ENCODE measurements at places on chromosomes 7 and 10.

DNA sequence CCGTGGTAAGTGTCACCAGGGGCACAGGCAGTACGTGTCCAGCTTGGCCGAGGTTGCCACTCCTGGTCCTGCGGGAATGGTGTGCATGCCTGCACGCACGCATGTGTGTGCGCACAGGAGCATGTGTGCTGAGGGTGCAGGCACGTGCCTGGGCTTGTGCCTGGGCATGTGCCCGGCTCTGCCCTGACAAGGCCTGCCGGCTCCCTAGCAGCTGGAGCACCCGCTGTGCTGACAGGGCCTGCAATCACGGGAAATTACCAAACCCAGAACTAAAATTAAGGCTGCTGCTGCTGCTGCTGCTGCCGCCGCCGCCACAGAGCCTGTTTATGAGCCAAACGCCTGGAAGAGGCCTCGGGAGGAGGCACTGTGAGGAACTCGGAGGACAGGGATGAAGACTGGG is 28.7 kb downstream of the GHRHR start:
- DNase-seq: no peak

- DNase-seq: no peak
Measured at GRCh38 chr7:80781561-80781979, 137.3 kb downstream of the SEMA3C start.

GRCh38 chr10:132480356-132480755 is 57.2 kb upstream of the INPP5A start:
- DNase-seq: no peak

DNA sequence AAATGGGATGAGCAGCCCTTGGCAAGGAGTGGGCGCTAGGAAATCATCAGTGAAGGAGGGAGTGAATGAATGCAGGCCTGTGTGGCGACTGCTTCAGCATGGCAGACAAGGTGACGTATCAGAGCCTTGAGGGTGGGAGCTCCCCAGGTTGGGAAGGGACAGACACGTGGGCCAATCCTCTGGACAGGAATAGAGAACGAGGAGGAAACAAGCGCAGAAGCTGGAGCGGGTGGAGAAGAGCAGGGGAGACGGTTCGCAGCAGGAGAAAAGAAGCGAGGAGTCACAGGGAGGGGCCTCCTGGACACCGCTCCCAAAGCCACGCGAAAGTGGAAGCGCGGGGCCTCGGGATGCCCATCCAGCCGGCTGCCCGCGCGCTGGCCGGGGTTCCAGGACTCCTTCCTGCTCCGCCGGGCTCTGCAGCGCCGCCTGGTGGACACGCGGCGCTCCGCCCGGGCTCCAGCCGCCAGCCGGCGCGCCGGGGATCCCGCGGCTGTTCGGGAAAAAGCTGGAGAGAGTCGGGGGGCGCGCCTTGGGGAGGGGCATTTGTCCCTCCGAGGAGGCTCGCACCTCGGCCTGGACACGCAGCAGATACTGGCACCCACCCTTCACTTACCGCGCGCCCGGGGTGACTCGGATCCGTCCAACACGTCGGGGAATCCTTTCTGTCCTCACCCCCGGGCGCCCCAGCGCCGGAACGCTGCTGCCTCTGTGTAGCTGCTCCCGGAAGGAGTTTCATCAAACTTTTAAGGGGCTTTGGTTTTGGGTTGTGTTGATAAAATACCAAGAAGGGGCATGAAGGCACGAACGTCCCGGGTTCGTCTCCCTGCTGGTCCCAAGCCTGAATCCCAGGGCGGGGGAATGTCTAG is 6.3 kb downstream of the ZNF503 start:
- peak; percentile 52 for DNase-seq

- no peak for DNase-seq
Measured at GRCh38 chr10:23608926-23609325, 170.1 kb downstream of the OTUD1 start.

DNA sequence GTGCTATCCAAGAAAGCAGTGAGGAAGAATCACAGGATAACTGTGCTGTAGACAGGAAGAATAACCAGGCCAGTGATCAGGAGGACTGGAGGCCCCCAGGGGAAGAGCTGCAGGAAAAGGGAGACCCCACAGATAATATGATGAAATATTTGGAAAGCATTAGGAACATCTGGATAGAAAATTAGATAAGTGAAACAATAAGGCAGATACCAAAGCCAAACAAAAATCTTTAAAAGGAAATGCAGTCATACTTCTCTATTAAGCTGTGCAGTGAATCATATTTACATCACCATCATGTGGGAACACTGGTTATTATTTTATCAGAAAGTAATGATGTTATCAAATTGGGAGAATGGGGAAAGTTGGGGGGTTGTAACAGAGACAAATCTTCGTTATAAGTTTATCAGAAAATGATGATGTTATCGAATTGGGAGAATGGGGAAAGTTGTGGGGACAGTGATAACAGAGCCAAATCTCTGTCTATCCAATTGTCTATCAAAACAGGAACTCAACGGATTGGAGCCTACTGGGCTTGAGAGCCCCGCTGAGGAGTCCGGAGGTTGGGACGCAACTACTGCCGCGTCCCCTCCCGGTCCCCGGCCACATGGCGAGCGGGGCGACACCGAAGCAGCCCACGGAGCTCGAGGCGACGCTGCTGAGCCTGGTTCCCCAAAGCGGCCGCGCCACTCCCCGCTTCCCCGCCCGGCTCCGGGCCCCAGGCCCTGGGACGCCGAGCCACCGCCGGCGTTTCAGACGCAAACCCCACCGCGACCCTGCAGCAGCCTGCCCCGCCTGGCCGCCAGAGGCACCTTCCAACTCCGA is 14.0 kb upstream of the RALA start:
- peak; percentile 43 for DNase-seq

DNA sequence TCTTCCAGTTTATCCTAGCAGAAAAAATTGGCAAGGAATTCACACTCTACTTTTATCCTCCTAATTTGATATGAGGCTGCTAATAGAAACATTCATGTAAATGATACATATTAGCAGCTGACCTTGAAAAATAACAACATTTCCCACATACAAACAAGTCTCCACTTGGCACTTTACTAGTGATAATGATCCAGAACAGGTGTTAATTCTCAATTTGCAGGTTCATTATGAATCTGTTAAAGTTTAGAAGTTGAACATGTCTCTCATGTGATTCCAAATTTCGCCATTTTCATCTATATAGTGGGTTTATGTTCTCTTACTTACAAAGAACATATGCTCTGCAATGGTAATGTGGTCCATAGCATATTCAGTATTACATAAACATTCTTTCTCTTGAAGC is 1396.8 kb upstream of the LRRTM3 start:
- no peak for DNase-seq

DNA sequence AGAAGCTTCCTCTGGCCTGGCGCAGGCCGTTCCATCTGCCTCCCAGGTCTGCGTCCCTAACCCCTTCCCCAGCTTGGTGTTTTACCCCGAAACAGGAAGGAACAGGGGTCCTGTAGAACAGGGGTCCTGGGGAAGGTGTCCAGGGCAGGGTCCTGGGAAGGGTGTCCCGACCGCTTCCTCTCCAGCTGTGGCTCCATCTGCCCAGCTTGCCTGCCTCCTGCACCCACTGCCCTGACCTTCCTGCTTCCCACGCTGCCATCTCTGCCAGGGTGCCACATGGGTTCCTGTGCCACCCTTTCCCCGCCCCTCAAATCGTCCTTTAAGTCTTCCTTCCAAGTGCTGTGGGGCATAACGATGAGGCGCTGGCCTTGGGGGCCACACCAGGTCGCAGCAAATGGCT is 32.4 kb downstream of the WDR86 start:
- no peak for DNase-seq

- no peak for DNase-seq
Measured at GRCh38 chr10:102945449-102945848, 27.4 kb downstream of the CNNM2 start.

GRCh38 chr7:92680442-92680841 is 90.3 kb upstream of the FAM133B start:
- no peak for DNase-seq

- DNase-seq: no peak
Measured at GRCh38 chr10:33565231-33565630, 230.8 kb upstream of the NRP1 start.

- no peak for DNase-seq
Measured at GRCh38 chr7:100765250-100765649, 31.9 kb downstream of the ZAN start.

- DNase-seq: no peak
Measured at GRCh38 chr7:157612009-157612663, 275.3 kb downstream of the DNAJB6 start.

DNA sequence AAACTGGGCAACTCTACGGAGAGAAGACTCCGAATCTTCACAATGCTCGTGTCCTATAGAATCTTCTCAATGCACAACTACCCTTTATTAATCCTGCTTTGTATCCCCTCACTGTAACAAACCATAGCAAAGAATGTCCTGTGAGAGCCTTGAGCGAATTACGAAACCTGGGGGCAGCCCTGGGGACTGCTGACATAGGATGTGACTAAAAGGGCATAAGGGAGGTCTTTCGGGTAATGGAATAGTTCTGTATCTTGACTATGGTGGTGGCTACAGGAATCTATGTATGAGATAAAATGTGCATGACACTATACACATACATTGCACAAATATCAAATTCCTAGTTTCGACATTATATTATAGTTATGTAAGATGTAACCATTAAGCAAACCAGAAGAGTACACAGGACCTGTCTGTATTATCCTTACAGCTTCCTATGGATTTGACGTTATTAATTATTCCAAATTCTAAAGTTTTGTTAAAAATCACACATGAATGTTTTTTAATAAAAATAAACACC is 162.5 kb upstream of the KCTD7 start:
- DNase-seq: no peak

- DNase-seq: no peak
Measured at GRCh38 chr10:120761951-120762350, 89.2 kb upstream of the WDR11 start.

GRCh38 chr10:127537924-127538323 is 11.2 kb upstream of the NPS start:
- DNase-seq: no peak

- DNase-seq: no peak
Measured at GRCh38 chr10:99766302-99766681, 16.1 kb upstream of the ABCC2 start.

GRCh38 chr7:30996256-30996655 is 32.5 kb downstream of the GHRHR start:
- DNase-seq: no peak

- no peak for DNase-seq
Measured at GRCh38 chr7:4775848-4776623, 613 bp downstream of the AP5Z1 start.

- no peak for DNase-seq
Measured at GRCh38 chr7:15326044-15326644, 235.7 kb downstream of the AGMO start.

GRCh38 chr7:4754433-4755010 is 20.9 kb upstream of the AP5Z1 start:
- DNase-seq: no peak

GRCh38 chr7:34138483-34138882 is 233.1 kb downstream of the BMPER start:
- DNase-seq: no peak

- DNase-seq: no peak
Measured at GRCh38 chr7:19144661-19145433, at the start of gene FERD3L. Gene FERD3L, minus strand, starts transcription at chr7:19145421. Its CDS starts 59 bp downstream, at chr7:19145362.

GRCh38 chr7:32068411-32069101 is 1.7 kb downstream of the PDE1C start:
- DNase-seq: no peak

DNA sequence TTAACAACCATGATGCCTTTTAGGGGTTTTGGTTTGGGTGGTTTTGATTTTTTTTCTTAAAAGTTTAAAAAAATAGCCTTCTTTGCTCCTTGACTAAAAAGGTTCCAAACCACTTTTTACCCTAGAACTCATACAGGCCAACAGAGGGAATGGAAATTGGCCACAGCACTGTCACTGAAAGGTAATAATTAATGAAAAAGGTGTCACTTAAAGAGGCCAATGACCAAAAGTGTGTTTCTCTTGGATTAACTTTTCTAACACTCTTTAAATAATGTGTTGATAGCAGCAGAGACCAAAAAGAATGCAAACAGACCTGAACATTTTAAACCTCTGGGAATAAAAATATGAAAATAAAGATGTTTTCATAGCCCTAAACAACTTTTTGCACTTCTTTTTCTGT is 221.1 kb upstream of the TCF7L2 start:
- no peak for DNase-seq

- DNase-seq: no peak
Measured at GRCh38 chr10:44650691-44651661, 260.2 kb upstream of the TMEM72 start.

DNA sequence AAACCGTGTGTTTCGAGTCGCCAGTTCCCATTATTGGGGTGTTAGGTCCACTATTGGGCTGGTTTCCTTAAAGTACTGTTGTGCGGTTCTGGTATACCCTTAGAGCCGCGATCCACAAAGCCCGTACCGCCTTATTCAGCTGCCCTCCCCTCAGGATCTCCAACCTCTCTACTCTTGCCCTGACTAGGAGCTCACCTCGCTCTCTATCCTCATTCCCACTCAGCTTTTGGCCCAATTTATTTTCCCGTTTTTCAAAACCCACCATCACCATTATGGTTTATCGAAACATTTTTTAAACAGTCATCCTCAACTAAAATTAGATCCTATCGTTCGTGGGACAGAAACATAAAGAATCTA is 461 bp upstream of the ETV1 start:
- DNase-seq: no peak

- no peak for DNase-seq
Measured at GRCh38 chr7:130907439-130907838, 173.4 kb upstream of the KLF14 start.

GRCh38 chr7:6558837-6559236 is 7.6 kb upstream of the GRID2IP start:
- DNase-seq: no peak

DNA sequence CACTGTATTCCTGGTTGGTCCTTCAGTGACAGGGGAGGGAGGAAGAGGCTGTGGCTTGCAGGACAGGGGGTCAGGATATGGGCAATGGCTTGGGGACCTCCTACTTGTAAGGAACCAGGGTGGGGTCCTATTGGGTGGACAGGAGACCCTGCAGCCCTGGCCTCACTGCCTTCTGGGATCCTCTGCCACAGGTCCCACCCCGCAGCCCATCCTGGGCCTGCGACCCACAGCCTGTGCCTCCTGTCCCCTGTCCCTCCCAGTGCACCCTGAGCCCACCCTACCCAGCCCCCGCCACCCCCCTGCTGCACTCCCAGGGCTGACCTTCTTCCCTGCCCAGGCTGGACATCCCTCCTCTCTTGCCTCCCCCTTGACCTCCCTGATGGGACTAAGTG is 58.7 kb upstream of the MYL10 start:
- no peak for DNase-seq

- DNase-seq: no peak
Measured at GRCh38 chr10:26381986-26382385, 56.2 kb upstream of the APBB1IP start.

- no peak for DNase-seq
Measured at GRCh38 chr7:103955985-103956384, 33.5 kb downstream of the RELN start.

GRCh38 chr7:112877691-112878460 is 87.7 kb upstream of the TMEM168 start:
- no peak for DNase-seq

- DNase-seq: no peak
Measured at GRCh38 chr7:143456992-143457793, 13.9 kb downstream of the TAS2R60 start.

Data from GM12892 (cell line).